ENCODE measurements at places on chromosomes 3 and 15.

- no peak for DNase-seq
Observed at GRCh38 chr3:114274929-114275328, 18.9 kb upstream of the TIGIT start.

DNA sequence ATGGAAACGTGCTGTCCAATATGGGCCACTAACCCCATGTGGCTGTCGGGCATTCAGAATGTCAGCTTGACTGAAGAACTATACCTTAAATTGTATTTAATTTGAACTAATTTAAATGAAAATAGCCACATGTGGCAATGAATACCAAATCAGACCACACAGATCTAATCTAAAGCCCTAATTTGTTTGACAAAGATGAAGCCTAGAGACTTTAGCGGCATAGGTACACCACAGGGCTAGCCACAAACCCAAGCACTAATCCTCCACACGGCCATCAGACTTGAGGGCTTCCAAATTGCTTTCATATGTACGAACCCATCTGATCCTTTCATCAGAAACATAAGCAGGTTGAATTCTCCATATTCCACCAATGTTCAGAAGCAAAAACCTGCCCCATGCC is 81.4 kb downstream of the SHQ1 start:
- no peak for DNase-seq

- DNase-seq = peak; percentile 50
Observed at GRCh38 chr3:123385981-123386380, 62.9 kb downstream of the ADCY5 start.

DNA sequence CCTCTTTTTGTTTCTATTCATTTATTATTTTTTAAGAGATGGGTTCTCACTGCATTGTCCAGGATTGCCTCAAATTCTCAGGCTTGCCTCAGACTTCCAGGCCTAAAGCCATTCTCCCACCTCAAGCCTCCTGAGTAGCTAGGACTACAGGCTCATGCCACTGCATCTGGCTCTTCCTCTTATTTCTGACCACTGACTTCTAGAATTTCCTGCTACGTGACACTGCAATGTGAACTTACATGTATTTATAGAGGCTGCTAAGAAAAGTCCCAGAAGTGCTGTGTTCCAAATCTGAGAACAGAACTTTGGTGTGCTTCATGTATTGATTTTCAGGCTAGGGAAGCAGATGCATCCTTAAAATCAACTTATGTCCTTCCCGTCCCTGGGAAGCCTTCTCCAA is 407.4 kb downstream of the RSL24D1 start:
- no peak for DNase-seq

DNA sequence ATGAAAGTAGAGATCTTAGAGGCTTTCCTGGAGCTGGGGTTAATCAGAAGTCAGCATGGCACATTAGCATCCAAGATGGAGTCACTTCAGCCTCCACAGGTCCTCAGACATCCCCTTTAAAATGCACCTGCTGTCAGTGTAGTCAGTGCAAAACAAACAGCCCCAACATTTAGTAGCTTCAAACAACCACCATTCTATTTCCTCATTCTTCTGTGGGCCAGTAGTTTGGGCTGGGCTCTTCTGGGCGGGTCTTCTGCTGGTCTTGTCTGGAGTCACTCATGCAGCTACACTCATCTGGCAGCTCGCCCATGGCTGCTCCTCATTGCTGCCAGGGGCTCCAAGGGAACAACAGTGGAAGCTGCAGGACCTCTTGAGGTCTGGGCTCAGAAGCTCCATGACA is 99.9 kb downstream of the TLE3 start:
- peak; percentile 92 for DNase-seq

DNA sequence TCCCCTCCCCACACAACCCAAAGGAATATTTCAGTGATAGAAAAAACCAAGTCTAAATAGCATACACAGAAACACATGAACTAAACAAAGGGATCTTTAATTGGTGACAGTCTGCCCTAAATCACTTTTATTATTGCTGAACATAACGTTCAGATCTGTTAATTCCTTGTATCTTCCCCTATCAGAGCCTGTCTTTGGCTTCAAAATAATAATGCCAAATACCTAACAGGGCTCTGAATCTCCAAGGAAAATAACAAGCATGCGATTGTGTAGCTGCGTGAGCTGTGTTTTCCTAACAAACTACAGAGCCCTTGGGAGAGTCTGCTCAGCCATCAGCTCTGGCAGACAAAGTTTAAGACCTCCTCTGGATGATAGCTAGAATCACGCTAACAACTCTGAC is 1010.1 kb downstream of the ROBO1 start:
- DNase-seq = no peak

DNA sequence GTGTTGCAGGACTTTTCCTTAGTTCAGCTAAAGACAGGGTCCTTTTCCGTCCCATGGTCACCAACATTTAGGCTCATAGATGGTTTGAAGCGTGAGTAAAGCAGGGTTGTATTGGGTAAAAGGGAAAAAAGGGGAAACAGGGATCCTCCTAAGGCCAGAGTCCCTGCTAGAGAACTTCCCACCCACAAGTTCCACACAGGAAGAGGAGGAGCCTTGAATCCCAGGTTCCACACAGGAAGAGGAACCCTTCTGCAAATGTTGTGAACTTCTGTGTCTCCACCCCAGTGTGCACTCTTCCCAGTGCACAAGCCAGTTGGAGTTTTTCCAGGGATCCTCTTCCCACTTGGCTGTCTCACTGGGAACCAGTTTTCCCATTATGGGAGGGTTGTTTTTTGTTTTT is 27.6 kb upstream of the ATP8B4 start:
- DNase-seq = no peak

DNA sequence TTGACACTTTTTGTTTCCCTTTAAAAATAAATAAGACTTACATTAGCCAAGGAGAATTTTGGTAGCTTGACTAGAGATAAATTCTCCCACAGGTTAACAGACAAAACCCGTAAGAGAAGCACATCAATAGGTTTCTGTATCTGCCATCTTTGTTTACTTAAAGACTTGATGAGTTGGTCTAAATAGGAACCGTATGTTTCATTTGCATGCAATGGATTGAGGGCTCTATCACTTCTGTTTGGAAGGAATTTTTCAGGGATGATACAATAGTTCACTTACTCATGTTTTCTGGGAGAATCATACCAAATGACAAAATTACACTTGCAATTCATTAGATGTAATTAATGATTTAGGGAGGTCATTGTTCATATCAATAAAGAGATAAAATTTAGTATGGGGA is 631.5 kb upstream of the NR2F2 start:
- no peak for DNase-seq

DNA sequence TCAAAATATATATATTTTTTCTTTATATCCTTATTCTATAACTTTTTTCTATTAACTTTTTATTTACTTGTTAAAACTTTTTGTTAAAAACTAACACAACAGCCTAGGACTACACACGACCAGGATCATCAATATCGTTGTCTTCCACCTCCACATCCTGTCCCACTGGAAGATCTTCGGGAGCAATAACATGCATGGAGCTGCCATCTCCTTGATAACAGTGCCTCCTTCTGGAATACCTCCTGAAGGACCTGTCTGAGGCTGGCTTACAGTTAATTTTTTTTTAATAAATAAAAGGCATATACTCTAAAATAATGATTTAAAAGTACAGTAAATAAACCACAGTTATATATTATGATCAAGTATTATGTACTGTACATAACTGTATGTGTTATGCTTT is 58.9 kb downstream of the SFMBT1 start:
- no peak for DNase-seq

- no peak for DNase-seq
Observed at GRCh38 chr15:61549727-61550126, 320.6 kb upstream of the RORA start.

DNA sequence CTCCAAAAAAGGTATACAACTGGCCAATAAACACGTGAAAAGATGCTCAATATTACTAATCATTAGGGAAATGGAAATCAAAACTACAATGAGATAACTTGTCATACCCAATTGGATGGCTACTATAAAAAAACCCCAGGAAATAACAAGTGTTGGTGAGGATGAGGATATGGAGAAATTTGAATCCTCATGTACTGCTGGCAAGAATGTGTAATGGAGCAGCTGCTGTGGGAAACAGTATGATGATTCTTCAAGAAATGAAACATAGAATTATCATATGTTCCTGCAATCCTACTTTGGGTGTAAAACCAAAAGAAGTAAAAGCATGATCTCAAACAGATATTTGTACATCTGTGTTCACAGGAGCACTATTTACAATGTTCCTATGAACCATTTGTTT is 67.4 kb downstream of the RPLP1 start:
- no peak for DNase-seq

DNA sequence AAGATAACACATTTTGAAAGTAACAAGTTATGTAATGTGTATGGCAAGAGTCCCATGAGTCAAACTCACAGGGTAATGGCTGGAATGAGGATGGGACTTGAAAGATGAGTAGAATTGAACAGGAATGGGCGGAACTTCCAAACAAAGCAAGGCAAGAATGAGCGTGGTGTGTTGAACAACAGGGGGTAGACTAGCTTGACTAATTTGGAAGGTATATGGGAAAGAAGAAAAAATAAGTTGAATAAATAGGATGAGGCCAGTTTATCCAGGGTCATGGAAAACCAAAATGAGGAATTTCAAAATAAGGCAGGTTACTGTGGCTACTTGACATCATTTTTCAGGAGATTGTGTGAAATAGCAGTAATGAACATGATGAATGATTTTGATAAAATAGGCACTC is 2.5 kb upstream of the DPH6 start:
- no peak for DNase-seq

DNA sequence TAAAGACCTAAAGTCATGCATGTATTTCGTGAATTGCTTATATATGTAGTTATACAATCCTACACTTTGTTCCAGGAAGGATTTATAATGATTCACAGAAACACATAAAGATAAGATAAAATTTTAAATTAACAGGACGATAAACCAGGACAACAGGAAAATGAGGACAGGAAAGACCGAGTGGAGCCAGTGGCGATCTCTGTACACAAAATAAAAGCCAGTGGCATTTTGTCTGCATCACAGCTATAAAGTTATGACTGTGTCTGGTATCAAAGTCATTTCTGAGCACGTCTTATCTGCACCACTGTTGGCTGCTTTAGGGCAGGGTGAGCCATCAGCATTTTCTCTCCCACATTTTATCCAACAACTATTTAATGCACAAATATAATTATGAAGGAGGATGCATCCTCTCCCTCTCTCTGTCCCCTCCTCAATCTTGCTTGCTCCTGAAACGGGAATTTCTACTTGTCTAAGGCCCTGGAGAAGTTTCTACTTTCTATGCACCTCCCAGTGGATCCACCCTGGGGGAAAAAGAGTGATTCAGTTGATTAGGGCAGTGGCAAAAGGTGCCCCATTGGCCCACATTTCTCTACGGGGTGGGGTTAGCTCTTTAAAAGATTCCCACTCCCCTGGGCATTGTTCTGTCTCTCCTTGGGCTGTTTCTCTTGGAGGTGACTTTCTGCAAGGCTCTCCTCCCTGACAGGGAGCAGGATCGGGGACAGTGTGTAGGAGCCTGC is 159.4 kb upstream of the UBE2E1 start:
- no peak for DNase-seq

GRCh38 chr3:70431911-70432310 is 119.5 kb upstream of the MDFIC2 start:
- no peak for DNase-seq

- no peak for DNase-seq
Observed at GRCh38 chr15:98834976-98835375, 172.6 kb downstream of the PGPEP1L start.

- no peak for DNase-seq
Observed at GRCh38 chr3:157445857-157446256, 9.2 kb downstream of the PTX3 start.

- no peak for DNase-seq
Observed at GRCh38 chr3:100891033-100891432, 102.2 kb downstream of the ABI3BP start.

GRCh38 chr3:5267252-5267651 is 79.7 kb downstream of the EDEM1 start:
- DNase-seq = no peak

DNA sequence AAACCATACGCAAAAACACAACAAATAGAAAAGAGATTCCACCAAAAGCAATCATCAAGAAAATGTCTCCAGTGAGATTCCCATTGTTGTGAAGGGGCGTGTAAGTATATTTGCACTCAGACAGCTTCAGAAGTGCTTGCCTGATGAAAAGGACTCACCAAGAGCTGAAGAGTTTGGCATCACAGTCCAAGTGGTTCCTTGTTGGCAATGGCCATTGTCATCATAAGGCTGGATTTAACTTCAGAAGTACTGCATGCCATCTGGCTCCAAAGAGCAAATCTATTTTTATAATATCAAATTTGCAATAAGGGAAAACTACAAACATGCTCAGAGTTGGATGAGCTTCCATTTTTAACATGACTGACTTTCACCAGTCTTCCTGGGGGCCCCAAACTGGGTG is 505.3 kb upstream of the NR2F2 start:
- DNase-seq = no peak

GRCh38 chr15:32030795-32031194 is 480 bp downstream of the CHRNA7 start:
- peak; percentile 28 for DNase-seq

DNA sequence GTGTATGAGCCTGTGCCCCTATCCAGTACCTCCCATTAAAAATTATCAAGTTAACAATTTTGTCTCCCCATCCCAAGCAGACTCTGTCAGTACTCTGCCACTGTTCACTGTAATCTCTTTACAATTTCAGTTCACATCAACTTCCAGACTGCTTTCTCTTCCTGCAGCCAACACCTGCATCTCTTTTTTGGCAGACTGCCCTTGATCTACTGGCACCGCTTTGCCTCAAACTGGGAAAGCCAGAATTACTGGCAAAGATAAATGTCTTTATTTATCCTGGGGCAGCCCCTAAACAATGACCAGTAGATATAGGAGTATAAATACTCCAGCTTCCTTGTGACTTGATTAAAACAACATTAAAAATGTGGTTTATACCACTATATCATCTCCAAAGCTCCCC is 494.1 kb downstream of the ZNF385D start:
- no peak for DNase-seq

GRCh38 chr3:55726501-55726775 is 239.3 kb upstream of the WNT5A start:
- no peak for DNase-seq

DNA sequence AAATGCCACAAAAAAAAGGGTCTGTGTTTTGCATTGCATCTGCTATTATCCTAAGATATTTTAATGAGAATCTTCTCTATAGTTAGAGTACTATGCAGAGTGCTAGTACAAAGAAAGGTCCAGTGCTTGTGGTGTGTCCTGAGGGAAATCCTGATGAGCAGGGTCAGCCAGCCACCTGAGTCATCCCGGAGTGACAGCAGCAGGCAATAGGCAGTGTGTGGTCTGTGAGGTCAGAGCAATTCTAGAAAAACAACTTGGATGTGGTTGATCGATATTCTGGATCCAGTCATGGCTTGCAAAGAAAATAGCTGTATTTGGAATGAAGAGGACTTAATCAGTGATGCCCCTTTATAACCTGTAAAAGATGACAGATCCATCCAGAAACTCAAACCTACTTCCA is 119.2 kb downstream of the CTNNB1 start:
- DNase-seq = no peak

- no peak for DNase-seq
Observed at GRCh38 chr3:15501126-15501525, 20.4 kb downstream of the COLQ start.

DNA sequence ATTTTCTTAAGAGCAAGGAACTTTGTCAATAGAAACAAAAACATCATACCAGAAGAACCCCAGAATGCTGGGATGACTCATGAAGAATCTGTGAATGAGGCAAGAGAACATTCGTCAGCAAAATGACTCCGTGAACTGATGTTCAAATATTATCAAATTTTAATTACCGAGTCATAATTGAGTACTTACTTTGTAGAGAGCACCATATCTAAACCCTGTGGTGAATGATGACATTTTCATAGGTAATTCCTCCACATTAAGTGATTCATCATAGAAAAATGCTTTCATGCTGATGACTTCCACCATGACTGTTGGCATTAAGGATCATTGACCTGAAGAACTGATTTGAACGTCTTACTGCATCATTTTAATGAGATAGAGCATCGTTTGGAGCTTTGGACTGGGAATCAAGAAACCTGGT is 56.3 kb downstream of the PPARG start:
- peak; percentile 63 for DNase-seq
